CD4-positive, alpha-beta T cell (primary cell): ENCODE measurements at places on chromosomes 2 and 18.
A peak's percentile ranks its signal among the peaks of the same experiment; 100 is the strongest.

GRCh38 chr2:28979576-28980366 is 1.3 kb upstream of the TOGARAM2 start:
- no peak for DNase-seq

DNA sequence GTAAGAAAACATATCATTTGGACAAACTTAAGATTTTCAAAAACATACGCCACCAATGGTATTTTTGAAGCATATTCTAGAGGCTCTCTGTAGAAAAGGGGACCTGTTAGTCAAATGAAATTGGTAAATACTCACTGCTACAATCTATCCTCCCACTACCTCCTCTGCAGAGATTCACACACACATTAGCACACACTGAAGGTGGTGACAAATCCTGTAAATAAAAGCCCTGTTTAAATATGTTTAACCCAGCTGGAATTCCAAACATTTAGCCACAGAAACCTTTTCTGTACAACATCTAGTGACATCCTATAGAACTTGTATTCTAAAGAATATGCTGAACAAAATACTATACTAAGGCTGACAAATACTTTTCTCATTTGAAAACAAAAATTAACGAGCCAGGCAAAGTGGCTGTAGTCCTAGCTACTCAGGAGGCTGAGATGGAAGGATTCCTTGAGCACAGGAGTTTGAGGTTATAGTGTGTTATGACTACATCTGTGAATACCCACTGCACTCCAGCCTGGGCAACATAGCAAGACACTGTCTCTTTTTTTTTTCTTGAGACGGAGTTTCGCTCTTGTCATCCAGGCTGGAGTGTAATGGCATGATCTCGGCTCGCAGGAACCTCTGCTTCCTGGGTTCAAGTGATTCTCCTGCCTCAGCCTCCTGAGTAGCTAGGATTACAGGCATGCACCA is 25.9 kb downstream of the ALS2 start:
- DNase-seq: no peak

GRCh38 chr2:23692263-23692662 is 234.7 kb downstream of the ATAD2B start:
- no peak for DNase-seq

DNA sequence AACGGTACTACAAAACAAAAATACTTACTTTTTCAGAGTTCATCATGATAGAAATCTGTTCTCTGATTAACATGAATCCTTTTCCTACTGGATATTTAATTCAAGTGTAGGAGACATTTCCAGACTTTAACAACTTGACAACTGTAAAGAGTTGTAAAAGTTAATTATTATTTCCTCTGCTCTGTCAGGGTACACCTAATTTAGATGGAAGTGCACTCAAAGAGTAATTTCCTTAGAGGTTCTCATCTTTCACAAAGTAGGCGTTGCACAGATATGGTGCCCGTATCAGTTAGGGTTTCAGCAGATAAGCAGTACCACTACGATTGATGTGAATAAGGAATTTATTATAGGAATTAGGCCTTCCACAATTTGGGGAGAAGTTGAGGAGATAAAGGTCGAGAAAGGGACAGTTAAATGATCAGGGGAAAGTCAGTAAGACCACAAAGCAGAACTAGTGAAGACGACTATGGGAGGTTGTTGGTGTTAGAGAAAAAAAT is 16.2 kb upstream of the PDE11A start:
- no peak for DNase-seq

DNA sequence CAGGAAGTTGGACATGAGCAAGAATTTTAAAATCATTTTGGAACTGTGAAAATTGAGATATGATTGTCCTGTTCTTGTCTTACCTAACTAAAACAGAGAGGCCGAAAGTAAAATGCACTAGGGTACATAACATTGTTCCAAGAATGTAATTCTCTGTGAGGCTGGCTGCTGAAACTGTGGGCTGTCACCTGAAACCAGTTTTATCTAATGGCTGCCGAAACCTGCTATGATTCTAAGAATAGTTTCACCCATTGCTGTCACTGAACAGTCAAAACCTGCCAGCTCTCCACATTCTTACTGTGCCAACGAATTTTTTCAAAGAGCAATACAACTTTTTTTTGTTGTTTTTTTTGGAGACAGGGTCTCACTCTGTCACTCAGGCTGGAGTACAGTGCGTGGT is 119.3 kb upstream of the ZSWIM2 start:
- no peak for DNase-seq

- no peak for DNase-seq
Observed at GRCh38 chr18:49708662-49709346, 104.5 kb downstream of the ACAA2 start.

GRCh38 chr2:209525331-209525730 is 101.5 kb downstream of the MAP2 start:
- no peak for DNase-seq

DNA sequence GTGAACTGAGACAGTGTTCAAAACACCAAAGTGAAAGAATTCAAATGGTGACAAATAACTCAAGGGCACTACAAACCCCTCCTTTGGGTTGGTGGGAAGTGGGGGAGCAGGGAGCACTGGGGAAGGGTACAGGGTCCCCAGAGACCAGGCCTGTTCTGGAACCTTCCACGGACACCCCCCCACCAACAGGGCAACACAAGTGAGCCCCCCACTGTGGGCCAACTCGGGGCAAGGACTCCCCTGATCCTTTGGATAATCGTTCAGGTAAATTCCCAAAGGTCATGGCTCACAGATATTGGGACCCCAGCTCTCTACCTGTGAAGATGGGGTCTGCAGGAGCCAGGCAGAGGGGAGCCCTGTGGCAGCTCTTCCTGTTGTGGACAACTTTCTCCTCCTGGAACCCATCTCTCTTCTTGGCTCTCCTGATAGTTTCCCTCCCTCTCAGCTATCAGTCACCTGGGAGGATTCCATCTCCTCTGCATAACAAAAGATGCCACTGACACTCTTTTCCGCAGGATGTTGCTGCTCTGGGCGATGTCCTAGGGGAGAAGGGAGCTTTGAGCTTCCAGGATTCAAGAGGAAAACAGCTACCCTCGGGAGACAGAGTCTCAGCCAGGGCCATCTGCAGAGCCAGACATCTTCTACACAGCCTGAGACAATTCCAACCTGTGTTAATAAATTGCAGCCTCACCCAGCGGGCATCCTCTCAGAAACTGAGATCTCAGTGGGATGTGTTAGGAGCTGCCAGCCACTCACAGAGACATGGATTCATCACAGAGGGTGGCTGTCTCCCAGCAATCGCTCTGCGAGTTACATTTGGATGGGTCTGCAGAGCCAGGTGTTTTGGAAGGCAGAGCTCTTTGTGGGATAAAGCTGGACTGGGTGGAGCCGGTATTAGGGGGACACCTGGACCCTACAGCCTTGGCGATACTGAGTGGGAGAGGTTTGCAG is 35.4 kb downstream of the MBP start:
- DNase-seq: no peak

DNA sequence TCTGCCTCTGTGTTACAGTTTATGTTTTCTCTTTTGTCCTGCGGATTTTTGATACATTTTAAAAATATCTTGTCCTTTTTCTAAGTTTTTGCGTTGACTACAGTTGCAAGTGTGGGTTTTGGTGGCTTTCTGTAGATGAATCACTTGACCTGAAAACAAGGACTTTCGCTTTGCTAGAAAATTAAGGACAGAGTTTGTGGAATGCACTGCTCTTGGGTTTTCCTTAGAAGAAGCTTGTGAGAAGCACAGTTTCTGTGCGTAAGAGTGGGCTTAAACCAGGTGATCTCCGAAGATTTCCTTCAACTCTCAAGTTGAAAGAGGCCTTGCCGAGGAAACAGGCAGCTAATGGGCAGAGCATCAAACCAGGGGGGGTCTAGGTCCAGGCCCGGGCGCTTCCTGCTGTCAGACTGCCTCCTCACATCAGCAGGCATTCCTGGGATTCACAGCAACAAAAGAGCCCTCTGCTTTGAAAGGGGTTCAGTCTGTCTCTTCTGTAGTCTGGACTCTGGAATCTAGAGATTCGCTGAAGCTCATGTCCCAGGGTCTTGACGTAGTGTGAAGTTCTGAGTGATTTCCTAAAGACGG is 17.3 kb downstream of the NCK2 start:
- no peak for DNase-seq

GRCh38 chr2:219476652-219477151 is 22.0 kb upstream of the GMPPA start:
- DNase-seq: no peak

- no peak for DNase-seq
Observed at GRCh38 chr18:68847219-68847837, 49.4 kb downstream of the CCDC102B start.

GRCh38 chr2:240670402-240670801 is 12.3 kb downstream of the AQP12B start:
- no peak for DNase-seq

DNA sequence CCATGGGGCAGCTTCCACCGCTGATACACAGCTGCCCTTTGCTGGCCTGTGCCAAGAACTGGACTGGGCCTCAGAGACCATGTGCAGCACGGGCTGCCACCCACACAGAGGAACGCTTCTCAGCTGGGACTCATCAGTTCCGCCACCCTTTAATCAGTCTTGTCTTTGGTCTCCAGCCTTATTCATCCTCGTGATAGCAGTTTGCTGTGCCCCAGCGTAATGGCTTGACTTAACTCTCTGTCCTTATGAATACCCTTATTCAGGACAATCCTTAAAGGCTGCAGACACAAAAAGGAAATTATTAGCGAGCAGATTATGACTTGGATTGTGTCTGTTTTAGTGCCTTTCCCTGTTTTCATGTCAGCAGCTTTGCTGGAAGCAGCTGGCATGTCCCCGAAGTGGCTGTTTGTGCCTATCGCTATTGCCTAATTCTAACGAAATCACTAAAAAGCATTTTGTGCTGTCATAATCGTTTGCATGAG is 108.9 kb upstream of the DAPL1 start:
- DNase-seq: no peak

GRCh38 chr2:119264781-119265692 is 41.4 kb downstream of the STEAP3 start:
- peak; percentile 14 for DNase-seq

- DNase-seq: no peak
Observed at GRCh38 chr2:166632616-166633015, 138.6 kb upstream of the SCN7A start.

DNA sequence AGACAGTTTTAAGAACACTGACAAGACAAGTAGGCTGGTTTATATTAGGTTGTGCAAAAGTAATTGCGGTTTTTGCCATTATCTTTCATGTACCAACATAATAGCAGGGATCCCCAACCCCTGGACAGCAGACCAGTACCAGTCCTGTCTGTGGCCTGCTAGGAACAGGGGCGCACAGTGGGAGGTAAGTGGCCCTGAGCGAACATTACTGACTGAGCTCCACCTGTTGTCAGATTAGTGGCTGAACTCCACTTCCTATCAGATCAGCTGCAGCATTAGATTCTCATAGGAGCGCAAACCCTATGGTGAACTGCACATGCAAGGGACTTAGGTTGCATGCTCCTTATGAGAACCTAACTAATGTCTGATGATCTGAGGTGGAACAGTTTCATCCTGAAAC is 921.9 kb downstream of the CCDC85A start:
- no peak for DNase-seq

- DNase-seq: no peak
Observed at GRCh38 chr2:10004401-10004800, 38.9 kb upstream of the KLF11 start.

DNA sequence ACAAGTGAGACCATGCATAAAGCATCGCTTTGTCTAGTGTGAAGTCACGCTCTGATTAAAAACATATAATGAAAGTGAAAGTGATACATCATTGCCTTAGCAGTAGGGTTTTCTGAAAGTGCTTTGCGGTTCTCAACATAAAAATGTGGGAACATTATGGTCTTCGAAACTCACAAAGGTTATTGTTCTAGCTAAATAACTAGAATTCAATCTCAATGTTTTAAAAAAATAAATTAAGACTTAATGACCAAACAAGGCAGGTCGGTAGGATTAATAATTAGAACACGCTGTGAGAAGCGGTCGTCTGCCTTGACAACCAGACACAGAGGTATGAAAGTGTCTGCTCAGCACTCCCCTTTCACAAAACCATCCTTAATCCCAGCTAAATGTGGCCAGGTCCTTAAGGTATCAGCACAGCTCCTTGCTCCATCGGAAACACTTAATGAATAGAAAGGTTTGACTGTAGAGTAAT is 42.2 kb downstream of the KLHL14 start:
- no peak for DNase-seq

- no peak for DNase-seq
Observed at GRCh38 chr2:158025255-158025996, 76.2 kb upstream of the UPP2 start.

GRCh38 chr2:1713839-1714236 is 30.5 kb downstream of the PXDN start:
- DNase-seq: no peak

GRCh38 chr2:44110444-44110843 is 58.2 kb upstream of the PPM1B start:
- DNase-seq: no peak

- DNase-seq: no peak
Observed at GRCh38 chr2:11661891-11662435, 8.0 kb downstream of the NTSR2 start.

- no peak for DNase-seq
Observed at GRCh38 chr18:26956863-26957262, 91.4 kb upstream of the AQP4 start.

DNA sequence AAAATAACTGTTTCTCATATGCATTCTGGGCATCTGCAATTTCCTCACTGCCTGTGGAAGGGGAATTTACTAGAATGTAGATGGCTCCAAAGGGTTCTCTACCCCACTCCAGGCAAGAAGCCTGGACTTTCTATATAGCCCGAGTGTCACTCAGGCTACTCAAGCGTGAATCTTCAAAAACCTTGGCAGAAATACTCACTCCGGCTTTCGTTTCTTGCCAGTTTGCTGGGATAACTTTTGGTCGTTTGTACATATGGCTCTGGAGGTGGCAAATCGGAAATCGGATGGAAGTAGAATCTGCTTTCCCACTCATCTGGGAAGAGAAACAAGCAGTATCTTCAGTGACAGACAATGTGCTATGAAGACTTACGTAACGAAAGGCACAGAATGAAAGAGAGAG is 30.7 kb downstream of the WIPF1 start:
- DNase-seq: no peak

- DNase-seq: no peak
Observed at GRCh38 chr18:54389143-54389505, 31.4 kb downstream of the C18orf54 start.

- no peak for DNase-seq
Observed at GRCh38 chr18:9704233-9705118, 3.6 kb upstream of the RAB31 start.
